Activated T-helper 1 cell treated with anti-CD3 and anti-CD28 coated beads, Interleukin-2, amount 50 U/mL, for 16 hours (primary cell): ENCODE measurements at places on chromosomes 6 and 20.

GRCh38 chr20:25309395-25310267 is 61.7 kb downstream of the PYGB start:
- DNase-seq, result no peak

DNA sequence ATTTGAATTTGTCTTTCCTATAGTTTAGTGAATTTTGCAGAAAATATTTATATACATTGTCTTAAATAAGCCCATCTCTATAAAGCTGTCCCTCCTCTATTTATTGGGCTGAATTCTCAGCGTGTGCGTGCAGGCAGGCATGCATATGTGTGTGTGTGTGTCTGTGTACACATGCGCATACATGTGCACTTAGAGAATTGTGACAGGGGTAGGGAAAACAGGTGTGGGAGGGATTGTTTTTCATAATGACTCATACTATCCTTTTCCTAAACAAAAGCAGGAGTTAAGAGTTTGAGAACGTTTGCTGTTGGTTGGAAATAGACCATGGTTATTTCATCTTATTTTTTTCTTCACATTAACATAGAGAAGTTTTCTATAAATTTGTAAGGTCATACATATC is 43.4 kb upstream of the FABP7 start:
- DNase-seq, result no peak

DNA sequence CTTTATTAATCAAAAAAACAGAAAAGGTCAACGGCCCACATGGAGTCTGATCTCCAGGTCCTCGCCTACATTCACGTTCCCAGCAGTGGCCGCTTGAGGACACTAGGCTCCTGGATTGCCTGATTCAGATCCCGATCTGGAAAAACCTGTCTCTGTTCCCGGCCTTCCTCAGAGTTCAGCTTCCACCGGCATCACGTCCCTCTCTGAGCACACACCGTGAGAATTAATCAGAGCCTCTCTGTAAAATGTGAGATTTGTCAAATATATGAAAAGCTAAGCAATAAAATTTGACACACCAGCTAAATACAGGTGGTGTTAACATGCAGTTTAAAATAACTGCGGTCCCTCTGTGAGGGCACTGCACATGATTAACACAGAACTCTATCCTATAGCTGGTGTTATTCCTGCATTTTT is 122.8 kb upstream of the COL21A1 start:
- DNase-seq, result no peak

DNA sequence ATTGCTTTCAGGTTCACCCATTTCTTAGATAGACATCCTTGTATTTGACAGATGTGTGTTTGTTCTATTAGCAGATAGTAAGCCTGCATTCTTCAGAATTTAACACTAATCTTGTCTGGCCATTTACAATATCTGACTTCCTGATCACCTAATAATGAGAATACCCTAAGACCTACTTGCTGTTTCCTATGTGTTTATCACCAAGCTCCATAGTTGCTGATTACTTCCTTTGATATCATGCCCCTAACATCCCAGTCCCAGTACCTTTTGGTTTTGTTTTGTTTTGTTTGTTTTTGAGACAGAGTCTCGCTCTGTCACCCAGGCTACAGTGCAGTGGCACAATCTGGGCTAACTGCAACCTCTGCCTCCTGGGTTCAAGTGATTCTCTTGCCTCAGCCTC is 143.6 kb upstream of the DST start:
- no peak for DNase-seq

DNA sequence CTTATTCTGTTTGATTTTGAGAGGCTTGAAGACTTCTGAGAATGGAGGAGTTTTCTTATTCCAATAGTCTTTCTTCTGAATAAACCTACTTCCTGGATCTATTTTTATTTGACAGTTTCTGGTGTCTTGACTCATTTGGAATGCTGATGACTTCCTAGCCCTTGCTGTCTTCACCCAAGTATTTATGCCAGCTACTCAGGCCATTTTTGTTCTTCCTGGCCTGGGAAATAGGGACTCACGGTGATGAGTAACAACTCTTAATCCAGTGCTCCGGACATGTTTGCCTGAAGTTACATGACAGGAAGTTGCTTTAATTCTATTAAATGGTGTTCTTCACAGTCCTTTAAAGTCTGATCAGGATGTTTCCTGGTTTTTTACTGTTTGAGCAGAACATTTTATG is 272.1 kb upstream of the EYS start:
- DNase-seq, result no peak

DNA sequence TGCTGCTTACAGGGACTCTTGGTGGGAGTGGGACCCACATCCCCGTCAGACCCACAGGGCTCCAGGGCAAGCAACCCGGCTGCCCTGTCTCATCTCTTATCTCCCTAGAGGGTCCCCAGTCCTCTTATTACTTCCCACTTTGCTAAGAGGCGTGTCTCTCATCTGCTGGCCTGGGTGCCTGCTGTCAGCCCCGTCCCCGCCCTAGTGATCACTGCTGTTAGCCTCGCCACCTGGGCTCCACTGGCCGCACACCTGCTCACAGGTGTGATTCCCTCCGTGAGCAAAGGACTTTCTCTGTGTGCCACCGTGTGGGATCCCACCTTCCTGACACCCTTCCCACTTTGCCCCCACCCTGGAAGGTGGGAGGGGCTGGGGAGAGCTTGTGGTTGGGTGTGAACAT is 57.6 kb downstream of the TCP11 start:
- DNase-seq, result no peak

DNA sequence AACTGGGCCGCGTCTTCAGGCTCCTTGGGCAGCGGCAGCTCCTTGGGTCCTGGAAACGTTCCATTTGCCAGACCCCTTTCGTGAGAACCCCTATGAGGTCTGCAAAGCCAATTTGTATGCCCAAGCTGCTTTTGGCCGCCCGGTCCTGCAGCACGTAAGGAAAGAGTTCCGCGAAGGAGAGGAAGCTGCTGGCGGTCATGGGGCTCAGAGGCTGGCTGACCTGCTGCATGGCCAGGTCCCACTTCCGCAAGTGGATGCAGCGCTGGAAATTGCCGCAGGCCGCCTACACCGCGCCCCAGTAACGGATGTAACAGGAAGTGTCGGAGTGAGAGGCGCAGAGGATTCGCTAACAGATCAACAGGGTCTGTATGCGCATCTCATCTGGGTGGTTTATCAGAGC is 18.8 kb downstream of the RFPL4B start:
- no peak for DNase-seq

- DNase-seq, result no peak
Observed at GRCh38 chr6:142374965-142375733, 73.3 kb downstream of the ADGRG6 start.

- peak; percentile 62 for DNase-seq
Observed at GRCh38 chr6:26521600-26522391, 16.4 kb upstream of the HMGN4 start.

DNA sequence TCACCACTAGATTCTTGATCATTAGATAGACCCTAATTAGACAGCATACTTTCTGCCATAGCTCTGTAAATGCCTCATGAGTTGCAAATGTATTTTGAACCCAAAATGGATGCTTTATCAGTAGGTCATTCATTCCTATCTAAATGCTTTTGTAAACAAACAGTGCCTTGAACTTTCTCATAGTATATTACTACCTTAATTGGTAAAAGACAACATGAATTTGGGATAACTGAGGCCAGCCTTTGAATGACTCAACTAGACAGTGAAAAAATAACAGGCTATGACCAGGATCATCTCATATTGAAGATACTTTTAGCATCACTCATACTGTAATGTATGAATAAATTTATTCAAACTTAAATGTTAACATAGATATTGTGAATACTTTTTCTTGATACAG is 37.0 kb upstream of the PRL start:
- no peak for DNase-seq

DNA sequence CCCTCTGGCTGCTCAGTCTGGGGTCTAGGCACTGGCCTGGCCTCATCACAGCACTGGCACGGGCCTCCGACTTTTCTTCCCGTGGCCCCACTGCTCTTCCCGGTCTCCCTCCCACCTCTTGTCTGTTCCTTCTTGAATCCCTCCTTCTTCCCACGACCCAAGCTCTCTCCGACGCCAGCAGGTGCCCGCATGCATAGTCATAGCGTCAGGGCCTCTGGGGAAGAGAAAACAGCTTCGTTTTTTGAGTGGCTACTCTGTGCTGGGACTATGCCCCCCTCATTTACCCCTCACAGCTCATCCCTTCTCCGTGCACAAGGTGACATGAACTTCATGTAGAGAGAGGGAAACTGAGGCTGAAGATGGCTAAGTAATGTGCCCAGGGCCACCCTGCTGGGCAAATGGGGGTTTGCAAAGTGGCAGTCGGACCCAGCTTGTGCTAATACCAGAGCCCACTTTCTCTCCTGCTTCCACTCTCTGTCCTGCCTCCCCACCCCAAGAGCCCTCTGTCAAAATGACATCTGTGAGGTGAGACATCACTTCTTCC is 59.2 kb downstream of the SYNJ2 start:
- no peak for DNase-seq

DNA sequence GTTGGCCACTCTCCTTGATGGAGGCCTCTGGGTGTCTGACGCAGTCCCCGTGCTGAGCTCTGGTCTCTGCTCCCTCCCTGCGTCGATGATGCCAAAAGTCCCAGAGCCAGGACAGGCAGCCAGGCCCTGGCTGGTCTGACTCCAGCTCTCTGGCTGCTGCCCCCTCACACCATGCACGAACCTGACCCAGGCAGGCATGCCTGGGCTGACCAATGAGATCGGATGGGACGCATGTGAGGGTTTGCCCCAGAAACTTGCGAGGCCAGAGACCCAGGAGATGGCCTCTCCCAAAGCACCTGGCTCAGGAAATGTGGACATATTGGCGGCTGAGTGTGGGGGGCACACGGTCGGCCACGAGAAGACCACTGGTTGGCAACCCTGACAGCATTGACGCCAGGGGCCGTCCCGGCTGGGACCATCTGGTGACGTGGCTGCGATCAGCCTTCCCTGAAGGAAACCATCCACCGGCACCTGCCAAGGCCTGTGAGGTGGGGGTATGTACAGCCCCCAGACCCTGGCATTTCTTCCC is 51.2 kb upstream of the FRMD1 start:
- no peak for DNase-seq

- no peak for DNase-seq
Observed at GRCh38 chr20:44024820-44025580, 110.3 kb downstream of the TOX2 start.

GRCh38 chr6:122746688-122747087 is 32.8 kb upstream of the FABP7 start:
- no peak for DNase-seq

DNA sequence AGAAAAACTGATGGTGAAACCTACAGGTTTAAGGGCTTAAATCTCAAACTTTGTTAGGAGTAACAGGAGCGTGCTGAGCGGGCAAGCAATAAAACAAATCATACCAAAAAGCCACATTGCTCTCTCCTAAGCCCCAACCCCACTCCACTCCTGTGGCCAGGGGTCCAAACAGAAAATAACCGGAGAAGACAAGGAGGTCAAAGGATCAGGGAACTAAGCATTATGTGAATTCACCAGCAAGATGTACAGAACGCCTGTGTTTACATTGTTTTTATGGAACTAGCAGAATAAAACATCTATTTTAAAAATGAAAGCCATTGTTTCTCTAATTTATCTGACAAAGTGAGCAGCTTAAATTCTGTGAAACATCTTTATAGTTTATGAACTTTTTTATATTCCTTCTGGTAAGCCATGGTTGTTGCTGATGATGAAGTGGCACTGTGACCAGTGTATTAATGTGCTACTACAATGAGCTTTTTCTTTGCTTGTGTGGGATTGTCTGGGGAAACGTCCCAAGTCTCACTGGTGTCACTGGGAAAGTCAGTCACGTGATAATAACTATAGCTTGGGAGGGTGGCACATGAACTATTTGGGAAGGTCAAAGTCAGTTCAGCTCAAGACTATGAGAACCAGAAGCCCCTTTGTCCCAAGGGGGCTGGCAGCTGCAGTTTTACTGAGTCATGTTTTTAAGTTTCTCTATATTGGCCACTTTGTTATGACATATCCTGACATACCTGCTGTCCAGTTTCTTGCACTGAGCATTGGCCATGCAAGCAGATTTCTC is 9.8 kb downstream of the FAM210B start:
- DNase-seq, result no peak

DNA sequence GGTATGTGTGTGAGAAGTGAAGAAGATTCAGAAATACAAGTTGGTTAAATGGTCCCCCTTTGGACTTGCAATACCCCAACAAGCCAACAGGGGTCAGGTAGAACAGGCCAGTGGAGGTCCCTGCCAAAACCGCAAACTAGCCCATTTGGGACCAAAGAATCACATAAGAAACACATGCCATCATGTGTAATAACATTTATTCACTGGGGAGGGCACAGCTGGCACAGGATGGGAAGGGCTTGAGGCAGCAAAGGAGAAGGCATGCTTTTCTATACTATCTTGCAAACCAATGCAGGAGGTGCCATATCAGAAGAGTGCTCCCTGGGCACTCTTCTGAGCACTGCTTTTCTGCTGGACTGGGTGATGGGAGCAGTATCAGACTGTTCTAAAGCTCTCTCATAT is 116.1 kb upstream of the TRAF3IP2 start:
- DNase-seq, result no peak

DNA sequence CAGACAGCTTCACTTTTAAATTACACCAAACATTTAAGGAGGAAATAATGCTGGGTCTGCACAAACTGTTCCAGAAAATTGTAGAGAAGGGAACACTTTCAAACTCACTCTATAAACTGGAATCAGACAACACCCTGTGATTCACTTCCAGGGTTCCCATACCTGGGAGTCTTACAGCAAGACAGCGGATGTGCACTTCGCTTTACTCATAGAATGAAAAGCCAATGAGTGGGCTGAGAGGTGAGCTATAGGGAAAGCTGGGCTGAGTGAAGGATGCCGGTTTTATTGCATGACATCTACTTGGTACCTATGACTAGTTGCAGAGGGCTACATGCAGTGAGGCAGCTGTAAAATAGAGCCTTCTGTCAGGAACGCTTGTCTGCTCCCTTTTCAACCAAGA is 152.1 kb downstream of the FNDC1 start:
- DNase-seq, result no peak

GRCh38 chr6:16761471-16762267 is 409 bp upstream of the ATXN1 start:
- DNase-seq, result peak; percentile 67

- no peak for DNase-seq
Observed at GRCh38 chr6:63609231-63609630, 26.4 kb upstream of the PHF3 start.

GRCh38 chr6:155434096-155434495 is 21.5 kb downstream of the NOX3 start:
- DNase-seq, result no peak

- DNase-seq, result no peak
Observed at GRCh38 chr20:17282501-17282900, 55.7 kb downstream of the PCSK2 start.

GRCh38 chr20:64144144-64144912 is 19.9 kb upstream of the MYT1 start:
- DNase-seq, result no peak

GRCh38 chr6:159687341-159687740 is 5.7 kb downstream of the SOD2 start:
- DNase-seq, result no peak

DNA sequence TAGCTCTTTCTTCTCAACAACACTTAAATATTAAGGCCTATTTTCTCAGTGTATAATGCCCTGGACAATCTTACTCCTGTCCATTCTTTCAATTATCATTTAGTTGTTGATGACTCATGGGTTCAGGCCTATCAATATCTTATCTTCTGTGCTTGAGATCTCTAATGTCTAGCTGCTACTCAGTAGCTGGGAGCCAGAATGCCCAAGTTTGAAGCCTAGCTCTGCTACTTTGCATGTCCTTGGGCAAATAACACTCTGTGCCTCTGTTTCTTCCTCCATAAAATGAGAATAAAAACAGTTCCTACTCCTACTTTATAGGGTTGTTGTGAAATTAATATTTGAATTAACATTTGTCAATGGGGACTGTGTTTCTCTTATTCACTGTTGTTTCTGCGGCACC is 69.5 kb downstream of the MAN1A1 start:
- no peak for DNase-seq
